ENCODE measurements at places on chromosomes 1 and 21. TPM values are rescaled to one million over a fixed set of nuclear protein-coding genes. Genes with fewer than 3 reads are reported as not detected.

TMEM240 gene
- 1.3 TPM for total RNA-seq

LRRN2 gene
- 5.0 TPM for total RNA-seq

CALML6 gene
- total RNA-seq, result 0.13 TPM

- no peak for DNase-seq
- H3K4me1 ChIP-seq, result peaks cover 17% of the 10 kb centered on the region
- no peak overlapping the region for H3K27ac ChIP-seq
Measured at GRCh38 chr1:41648230-41648629, 163.7 kb upstream of the EDN2 start.

- H3K4me3 ChIP-seq, result no peak overlapping the region
- no peak overlapping the region for H3K27ac ChIP-seq
- H3K4me1 ChIP-seq, result peaks cover 15% of the 10 kb centered on the region
- no peak for DNase-seq
- H3K36me3 ChIP-seq, result no peaks in the 10 kb centered on the region
Measured at GRCh38 chr1:61441723-61442262, 283.1 kb downstream of the TM2D1 start.

GRCh38 chr1:45079533-45079932 lies 67.5 kb downstream of the UROD start:
- no peaks in the 10 kb centered on the region for H3K4me1 ChIP-seq
- H3K36me3 ChIP-seq, result no peaks in the 10 kb centered on the region
- H3K27ac ChIP-seq, result no peak overlapping the region
- no peaks in the 10 kb centered on the region for H3K27me3 ChIP-seq

GRCh38 chr1:53573522-53573921 lies 114.3 kb downstream of the DMRTB1 start:
- H3K4me1 ChIP-seq, result no peaks in the 10 kb centered on the region
- DNase-seq, result no peak
- H3K27ac ChIP-seq, result no peak overlapping the region
- H3K27me3 ChIP-seq, result no peaks in the 10 kb centered on the region

All from thyroid gland (tissue), 4 donors.